ENCODE measurements at places on chromosomes 1 and 21.
A peak's percentile ranks its signal among the peaks of the same experiment; 100 is the strongest.

DNA sequence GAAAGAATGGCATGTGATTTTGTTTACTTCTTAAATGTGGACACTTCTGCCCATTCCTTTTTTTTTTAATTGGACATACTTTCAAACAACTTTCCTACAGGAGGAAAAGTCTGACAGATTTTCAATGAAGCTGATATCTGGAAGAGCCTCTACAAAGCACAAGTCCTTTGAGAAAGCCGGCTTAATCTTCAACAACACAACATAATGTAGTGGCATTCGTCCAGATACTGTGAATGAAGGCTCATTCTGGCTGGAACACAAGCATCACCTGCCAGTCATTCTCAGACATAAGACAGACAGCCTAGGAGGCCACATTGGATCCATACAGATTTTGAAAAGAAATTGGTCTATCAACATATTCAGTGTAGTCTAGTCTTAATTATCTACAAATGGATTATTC is 4.9 kb downstream of the OTUD7B start:
- no peak for DNase-seq

GRCh38 chr21:42395302-42395701 is 550 bp downstream of the TMPRSS3 start:
- DNase-seq, result no peak

DNA sequence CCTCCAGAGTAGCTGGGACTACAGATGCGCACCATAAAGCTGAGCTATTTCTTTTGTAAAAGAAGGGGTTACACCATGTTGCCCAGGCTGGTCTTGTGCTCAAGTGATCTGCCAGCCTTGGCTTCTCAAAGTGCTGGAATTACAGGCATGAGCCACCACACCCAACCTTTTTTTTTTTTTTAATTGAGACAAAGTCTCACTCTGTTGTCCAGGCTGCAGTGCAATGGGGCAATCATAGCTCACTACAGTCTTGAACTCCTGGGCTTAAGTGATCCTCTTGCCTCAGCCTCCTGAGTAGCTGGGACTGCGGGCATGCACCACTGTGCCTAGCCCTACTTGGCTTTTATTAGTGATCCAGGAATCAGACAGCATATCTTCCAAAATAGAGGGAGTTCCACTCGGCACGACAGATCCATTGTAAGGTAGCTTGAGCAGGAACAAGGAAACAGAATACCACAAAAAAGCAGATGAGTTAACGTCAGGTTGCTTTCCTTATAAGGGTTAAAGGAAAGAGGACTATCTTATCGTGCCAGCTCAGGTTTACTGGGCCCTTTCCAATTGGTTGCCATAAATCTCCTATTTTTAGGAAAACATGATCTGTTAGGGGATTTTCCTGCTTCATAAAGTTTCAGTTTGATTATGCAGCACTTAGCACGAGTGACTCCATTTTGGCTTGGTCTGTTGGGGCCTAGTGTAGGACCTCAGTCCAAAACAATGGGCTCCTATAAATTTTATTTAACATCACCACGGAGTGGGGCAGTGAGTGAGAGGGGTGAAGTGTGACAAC is 45.2 kb downstream of the NENF start:
- no peak for DNase-seq

DNA sequence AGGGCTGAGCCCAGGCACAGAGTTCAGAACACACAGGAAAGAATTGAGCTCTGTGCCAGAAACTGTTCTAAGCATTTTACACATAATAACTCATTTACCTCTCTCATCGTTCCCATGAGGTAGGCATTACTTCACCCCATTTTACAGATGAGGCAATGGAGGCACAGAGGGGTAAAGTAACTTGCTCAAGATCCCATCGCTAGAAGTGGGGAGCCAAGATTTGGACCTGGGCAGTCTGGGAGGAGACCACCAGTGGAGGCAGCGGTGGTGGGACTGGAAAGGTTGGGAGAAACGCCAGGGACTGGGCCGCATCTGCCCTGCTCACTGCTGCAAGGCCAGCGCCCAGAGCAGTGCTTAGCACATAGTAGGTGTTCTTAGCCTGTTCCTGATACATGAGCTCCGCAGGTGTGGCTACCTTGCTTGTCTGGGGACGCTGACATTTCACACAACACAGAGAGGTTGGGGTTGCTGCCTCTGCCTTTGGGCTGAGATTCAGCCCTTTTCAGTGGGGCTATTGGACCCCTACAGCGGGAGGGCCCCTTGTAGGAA is 27.8 kb upstream of the EPS8L3 start:
- no peak for DNase-seq

DNA sequence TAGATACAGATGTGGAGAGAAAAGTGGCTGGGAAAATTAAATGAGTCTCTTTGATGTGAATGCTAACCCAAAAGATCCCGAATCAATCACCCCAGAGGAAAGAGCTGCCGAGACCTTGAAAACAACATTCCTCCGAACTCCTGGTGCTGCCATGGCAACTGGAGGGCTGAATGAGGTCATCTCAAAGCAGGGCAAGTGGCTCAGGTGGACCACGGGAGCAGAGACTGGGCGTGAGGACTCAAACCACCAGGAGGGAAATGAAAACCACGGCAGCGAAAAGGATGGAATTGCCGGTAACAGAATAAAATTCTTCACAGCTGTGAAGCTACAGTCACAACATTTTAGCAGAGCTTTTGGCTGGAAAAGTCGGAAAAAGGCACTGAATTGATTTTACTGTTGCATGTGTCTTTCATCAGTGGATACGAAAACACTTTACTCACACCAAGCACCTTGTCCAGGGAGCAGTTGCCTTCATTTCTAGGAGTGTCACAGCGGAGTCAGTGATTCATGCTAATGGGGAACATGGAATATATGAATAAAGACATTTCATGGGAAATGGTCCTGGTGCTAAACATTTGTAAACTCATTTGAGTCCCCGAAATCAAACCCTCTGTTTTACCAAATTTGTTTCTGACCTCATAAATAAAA is 23.2 kb upstream of the BECN2 start:
- peak; percentile 64 for DNase-seq

DNA sequence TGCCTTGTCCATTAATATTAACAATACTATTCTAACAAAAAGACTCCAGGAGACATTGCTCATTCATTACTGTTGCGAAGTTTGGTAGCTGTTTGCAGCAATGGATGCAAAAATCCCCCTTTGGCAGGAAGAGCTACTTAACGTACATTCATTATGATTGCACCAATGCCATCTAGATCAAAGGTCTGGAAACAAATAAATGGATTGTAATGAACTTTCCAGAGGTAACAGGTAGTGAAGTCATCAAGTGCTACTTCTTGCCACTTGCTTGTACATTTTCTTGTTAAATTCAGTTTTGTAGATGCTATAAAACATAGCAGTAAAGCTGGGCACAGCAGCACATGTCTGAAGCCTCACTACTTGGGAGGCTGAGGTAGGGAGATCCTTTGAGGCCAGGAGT is 93.9 kb downstream of the DDAH1 start:
- DNase-seq, result no peak

All from astrocyte of the spinal cord (primary cell).